Fibroblast of villous mesenchyme (primary cell): ENCODE measurements at places on chromosomes 5 and 9.
A peak's percentile ranks its signal among the peaks of the same experiment; 100 is the strongest.

GRCh38 chr5:43771611-43772031 lies 168.6 kb downstream of the NNT start:
- no peak for DNase-seq

- DNase-seq, result peak; percentile 53
Measured at GRCh38 chr9:14710804-14711203, 11.7 kb downstream of the CER1 start.

- no peak for DNase-seq
Measured at GRCh38 chr9:109974918-109975276, 194.9 kb downstream of the PALM2AKAP2 start.

DNA sequence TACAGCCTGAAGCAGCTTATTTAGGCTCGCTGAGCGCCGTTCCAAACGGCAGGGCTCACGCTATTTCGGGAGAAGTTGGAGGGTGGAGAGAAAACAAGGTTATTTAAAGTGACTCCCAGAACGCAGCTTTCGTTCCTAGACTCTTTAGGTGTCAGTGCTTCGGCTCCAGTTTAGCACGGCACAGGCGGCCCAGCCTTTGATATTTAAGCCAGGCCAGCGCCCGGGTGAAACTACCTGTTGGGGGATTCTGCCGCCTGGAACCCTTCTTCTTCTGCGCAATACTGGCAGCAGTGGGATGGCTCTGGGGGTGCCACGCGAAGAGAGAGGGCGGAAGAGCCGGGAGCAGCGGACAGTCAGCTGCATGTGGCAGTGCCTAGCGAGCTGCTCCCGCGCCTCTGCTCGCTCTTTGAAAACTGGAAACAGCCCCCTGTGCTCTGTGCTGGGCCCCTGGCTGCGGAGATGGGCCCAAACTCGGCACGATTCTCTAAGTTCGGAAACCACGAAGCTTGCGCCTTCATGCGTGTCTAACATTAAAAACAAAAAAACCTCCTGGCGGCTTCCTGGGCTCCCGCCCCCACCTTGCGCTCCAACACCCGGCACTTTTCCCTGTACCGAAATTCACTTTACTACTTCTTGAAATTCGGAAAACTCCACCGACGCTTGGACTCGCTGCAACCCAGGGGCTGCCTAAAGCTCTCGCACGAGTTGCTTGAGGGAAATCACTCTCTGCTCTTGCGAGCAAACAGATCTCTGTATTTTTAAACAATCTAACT lies 34.6 kb upstream of the NFIB start:
- peak; percentile 11 for DNase-seq

DNA sequence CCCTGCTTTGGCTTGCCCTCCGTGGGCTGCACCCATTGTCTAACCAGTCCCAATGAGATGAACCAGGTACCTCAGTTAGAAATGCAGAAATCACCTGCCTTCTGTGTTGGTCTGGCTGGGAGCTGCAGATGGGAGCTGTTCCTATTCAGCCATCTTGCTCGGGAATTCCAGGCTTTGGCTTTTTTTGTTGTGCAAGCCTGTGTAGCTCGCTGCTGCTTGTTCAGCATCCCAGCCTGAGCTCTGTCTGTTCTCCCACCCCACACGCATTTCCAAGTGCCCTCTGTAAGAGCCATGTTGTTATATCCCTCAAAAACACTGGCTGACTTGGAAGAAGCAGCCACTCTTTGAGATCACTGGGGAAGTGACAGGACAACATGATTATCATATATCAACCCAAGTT lies 101.6 kb upstream of the DPYSL3 start:
- no peak for DNase-seq

- DNase-seq, result no peak
Measured at GRCh38 chr9:123387686-123388085, 31.7 kb downstream of the CRB2 start.

- DNase-seq, result no peak
Measured at GRCh38 chr5:103207011-103207410, 51.6 kb upstream of the MACIR start.
